ENCODE measurements at places on chromosomes 11 and 22.
A peak's percentile ranks its signal among the peaks of the same experiment; 100 is the strongest.

DNA sequence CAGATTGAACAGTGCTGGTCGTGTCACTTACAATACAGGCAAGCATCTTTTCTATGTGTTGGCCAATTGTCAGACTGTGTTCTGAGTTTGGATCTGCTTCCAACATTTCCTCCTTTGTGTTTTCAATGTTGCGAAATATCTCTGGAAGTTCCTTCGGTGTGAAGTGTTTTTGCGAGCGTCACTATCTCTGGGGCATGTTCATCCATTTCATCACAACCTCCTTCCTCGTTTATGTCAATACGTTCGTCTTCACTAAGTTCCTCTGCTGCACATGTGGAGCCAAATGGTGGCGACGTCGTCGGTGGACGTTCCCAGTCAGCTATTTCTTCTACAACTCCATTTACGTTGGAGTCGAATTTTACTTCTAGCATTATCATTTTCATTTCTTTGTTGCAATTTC is 100.2 kb upstream of the LMO1 start:
- DNase-seq, result no peak

GRCh38 chr11:132238331-132238866 is 868.0 kb downstream of the NTM start:
- no peak for DNase-seq

- no peak for DNase-seq
These were observed 1165.1 kb downstream of the LRRC4C start for GRCh38 chr11:40294349-40294735.

GRCh38 chr11:4606231-4607015 is 1.6 kb downstream of the TRIM68 start:
- DNase-seq, result no peak

GRCh38 chr11:45399166-45399565 is 113.0 kb upstream of the SYT13 start:
- DNase-seq, result no peak

DNA sequence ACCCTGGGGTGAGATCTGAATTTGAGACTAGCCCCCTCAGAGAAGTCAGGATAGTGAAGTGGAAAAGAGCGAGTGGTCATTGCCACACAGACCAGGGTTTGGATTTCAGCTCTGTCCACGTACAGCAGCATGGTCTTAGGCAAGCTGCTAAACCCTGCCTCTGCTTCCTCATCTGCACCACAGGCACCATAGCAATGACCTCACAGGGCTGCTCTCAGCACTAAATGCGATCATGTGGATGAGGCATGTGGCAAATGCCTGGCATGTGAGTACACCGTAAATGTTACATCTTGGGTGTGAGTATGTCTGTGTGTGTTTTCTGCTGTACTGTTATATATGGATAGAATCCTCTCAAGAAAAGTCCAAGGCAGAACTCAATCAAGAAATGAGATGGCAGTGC is 15.8 kb downstream of the NAV2 start:
- DNase-seq, result no peak

DNA sequence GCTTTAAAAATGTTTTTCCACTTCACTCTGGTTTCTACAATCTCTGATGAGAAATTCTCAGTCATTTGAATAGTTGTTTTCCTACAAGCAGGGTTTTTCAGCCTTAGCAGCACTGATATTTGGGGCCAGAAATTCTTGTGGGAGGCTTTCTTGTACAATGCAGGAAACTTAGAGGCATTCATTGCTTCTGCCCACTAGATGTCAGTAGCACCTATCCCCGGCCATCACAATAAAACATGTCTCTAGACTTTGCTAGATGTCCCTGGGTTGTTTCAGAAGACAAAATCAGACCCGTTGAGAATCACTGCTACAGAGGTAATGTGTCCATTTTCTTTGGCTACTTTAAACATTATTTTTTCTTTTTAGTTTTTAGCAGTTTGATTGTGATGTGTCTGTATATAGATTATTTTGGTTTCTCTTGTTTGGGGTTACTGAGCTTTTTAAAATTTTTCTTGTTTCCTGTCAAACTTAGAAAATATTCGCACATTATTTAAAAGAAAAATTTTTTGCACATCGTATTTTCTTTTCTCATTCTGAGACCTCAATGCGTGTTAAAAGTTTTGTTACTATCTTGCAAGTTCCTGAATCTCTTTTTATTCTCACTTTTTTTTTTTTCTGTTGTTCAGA is 60.8 kb upstream of the CCDC179 start:
- peak; percentile 55 for DNase-seq

DNA sequence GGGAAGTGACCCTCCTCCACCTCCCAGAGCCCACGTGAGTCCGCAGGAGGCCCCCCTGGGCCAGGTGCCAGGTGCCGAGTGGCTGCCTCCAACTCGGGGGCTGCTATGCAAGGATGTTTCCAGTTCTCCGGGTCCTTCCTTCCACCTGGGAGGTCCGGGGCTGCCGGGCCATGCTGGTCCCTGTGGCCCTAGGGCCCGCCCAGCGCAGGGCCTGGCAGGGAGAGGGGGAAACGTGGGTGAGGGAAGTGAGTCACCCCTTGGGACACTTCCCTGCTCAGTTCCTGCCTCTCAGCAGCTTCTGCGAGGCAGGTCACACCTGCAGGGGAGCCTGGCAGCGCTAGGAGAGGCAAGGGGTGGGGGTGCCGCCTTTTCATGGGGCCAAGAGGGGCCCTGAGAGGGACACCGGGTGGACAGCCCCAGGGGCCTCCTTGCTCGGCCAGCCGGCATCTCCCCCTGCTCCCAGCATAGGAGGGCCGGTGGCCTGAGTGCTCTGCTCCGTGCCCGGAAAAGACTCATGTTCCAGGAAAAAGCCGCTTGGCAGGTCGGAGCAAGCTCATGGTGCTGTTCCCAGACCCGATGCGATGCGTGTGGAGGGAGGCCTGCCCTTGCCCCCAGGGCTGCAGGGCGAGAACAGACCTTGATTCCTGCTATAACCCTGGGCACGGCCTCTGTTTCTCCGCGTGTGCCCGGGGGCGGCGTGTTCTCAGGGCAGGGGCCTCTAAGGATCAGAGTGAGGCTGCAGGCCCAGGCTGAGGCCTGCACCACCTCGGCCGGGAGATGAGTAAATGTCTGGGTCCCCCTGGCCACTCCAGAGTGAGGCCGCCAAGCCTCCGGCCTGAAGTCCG is 30.3 kb upstream of the WNT7B start:
- peak; percentile 90 for DNase-seq

DNA sequence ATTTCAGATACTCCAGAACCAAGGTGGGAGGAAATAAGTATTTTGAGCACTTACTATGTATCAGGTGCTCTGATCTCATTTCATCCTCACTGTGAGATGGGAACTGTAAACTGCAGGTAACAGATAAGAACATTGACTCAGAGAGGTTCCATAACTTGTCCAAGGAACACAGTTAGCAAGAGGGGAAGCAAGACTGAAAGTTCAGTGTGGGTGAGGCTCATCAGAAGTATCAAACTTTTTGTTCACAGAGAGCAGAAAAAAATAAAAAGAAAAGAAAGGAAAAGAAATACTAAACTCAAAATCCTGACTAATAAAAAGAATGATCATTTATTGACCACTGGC is 37.1 kb downstream of the RAB30 start:
- no peak for DNase-seq

GRCh38 chr22:21070690-21071615 is 25.2 kb downstream of the LRRC74B start:
- DNase-seq, result no peak

DNA sequence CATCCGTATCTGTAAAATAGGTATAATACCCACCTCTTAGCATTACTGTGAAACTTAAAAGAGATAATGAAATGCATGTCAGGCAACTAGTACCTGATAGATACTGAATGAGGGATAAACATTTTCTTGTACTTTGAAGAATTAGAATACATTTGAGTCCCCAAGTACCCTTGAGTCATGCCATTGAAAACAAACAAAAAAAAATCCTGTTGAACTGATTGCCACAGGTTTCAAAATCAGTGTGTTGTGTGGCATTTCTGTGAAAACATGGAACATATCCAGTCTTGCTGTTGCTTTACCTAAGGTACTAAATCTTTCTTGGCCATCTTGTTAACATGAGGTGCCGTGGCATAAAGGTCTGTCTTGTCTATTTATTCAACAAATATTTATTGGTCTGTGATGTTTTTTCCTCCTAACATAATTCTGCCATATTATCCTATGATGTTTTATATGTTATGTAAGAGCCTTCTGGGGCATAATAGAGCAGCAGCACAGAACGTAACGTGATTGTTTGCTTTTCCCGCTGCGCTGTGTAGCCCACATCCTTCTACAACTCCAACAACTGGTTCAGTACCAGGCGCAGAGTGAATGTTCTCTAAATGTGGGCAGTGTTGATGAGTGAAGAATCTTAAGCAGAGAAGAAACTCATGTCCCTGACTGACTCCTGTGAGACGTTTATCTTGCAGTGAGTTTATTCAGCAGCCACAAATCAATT is 79.3 kb upstream of the RAB1B start:
- DNase-seq, result no peak

DNA sequence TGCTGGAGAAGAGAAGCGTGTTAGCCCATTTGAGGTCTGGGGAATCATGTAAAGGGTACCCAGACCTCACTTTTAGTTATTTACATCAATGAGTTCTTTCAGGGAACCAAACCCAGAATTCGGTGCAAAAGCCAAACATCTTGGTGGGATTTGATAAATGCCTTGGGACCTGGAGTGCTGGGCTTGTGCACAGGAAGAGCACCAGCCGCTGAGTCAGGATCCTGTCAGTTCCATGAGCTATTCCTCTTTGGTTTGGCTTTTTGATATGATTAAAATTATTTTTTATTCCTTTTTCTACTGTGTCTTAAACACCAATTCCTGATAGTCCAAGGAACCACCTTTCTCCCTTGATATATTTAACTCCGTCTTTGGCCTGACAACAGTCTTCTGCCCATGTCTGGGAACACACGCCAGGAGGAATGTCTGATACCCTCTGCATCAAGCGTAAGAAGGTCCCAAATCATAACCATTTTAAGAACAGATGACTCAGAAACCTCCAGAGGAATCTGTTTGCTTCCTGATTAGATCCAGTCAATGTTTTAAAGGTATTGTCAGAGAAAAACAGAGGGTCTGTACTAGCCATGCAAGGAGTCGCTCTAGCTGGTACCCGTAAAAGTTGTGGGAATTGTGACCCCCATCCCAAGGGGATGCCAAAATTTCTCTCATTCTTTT is 65.2 kb downstream of the ALX4 start:
- DNase-seq, result no peak

DNA sequence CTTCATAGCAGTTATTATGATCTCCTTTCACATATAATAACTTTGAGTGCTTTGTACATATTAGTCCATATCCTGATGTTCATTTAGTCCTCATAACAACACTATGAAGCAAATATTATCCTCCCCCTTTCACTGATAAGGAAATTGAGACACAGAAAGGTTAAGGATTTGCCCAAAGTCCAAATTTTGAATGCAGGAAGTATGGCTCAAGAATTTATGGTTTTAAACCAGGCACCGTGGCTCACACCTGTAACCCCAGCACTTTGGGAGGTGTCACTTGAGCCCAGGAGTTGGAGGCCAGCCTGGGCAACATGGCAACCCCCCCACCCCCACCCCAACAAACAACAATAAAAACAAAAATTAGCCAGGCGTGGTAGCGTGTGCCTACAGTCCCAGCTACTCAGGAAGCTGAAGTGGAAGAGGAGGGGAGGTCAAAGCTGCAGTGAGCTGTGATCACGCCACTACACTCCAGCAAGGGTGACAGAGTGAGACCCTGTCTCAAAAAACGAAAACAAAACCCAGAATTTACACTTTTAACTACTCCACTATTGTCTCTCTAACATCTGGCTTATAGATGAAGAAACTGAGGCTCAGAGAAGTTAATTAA is 8.6 kb downstream of the CCDC34 start:
- no peak for DNase-seq

DNA sequence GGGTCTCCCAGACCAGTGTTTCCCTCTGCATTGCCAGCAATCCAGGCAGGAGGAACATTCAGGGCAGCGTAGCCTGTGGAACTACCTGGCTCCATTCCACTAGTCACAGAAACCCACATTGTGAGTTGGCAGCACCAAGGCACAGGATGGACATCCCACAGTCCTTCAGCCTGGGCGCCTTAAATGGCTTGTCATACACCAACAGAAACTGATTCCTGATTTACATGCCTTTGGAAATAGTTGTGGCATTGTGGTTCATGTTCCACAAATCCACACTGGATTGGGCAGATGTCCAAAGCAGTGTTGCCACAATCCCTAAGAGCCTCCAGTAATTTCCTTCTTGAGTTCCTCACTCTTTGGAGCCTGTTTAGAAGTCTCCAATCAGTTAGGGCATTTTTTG is 225.6 kb downstream of the BLID start:
- peak; percentile 43 for DNase-seq

- DNase-seq, result no peak
These were observed 432.4 kb upstream of the LUZP2 start for GRCh38 chr11:24064309-24064903.

GRCh38 chr22:45726081-45726480 is 54.4 kb downstream of the ATXN10 start:
- DNase-seq, result no peak

GRCh38 chr11:96112192-96113128 is 188.6 kb upstream of the MTMR2 start:
- no peak for DNase-seq

DNA sequence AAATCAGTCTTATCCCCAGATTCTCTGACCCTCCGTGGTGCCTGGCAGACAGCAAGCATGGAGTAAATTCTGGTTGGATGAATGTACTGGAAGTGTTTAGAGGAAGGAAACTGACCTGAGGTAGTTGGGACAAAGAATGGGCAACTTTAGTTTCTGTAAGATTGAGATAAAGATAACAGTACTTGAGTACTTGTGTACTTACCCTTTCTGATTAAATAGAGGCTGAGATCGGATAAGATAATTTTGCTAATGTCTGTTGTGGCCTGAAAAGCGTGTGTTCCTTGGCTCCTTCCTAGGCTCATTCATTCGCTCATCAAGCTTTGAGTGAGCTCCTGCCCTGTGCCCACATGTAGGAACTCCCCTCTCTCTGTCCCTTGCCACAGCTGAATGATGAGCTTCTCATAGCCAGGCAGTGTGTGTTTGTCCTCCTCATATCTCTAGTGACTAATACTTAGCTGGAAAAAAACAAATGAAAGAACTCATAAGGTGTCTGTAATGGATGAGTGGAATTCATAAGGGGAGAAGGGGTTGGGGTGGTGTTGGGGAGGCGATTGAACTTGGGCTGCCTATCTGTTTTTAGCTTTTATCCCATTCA is 118.1 kb downstream of the DBX1 start:
- no peak for DNase-seq

DNA sequence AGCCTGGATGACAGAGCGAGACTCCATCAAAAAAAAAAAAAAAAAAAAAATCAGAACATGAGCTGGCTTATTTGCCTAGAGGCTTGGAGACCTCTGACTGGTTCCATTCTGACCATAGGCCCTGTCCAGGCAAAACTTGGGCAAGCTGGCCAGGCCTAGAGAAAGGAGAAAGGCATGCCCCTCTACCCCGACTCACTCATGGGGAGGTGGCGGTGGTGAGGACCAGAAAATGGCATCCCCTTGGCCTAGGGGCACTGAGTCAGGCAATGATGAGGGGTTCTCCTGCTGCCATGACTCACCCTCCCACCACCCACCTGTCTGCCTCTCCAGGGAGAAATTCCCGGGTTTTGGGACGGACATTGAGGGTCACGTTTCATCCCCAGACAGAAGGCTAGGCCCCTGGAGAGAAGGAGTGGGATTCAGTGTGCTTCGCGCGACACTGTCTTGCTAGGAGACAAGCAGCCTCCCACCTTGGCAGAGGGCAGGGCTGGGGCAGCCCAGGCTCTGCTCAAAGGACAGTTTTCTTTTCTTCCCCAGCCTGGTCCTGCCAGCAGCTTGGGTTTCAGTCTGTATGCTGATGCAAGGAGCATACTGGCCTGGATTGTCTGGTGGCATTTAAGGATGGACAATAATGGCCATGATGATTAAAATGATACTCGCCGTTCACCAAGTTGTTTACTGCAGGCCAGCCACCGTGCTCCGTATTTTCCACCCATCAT is 17.2 kb downstream of the TOB2 start:
- no peak for DNase-seq

All from urothelium cell line (cell line).